ENCODE measurements at places on chromosomes 16 and 17.

GRCh38 chr16:57471852-57472664, 9.6 kb downstream of the POLR2C start:
- DNase-seq: no peak

DNA sequence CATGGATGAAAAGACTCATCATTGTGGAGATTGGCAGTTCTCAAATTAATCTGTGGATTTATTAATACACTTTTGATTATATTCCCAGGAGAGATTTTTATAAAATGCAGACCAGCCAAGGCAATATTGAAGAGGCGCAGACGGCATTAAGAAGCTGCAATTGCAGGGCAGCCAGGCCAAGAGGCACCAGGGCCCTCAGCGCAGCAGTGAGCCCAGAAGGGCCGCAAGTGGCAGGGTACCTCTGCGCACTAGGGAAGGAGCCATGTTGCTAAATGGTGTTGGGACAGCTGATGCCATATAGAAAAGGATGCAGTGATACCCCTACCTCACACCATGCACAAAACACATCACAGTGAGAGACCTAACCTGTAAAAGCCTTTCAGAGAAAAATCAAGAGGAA, 36.6 kb upstream of the CHMP6 start:
- DNase-seq: no peak

DNA sequence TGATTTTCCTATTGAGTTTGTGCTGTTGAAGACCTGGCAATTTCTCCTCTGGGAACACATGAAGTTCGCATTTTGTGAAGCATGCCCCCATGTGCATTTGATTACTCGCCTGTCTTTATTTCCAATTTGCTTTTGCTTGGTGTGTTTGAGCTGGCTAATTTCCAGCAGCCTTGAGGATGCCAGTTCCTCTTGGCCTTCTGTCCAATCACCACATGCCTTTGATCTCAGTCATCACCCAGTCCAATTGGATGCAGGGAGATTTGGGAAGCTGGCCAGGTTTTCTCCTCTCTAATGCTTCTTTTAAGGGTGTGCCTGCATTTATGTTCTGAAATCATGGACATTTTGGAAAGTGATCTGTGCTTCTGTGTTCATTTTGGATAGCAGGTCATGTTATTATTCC, 3.8 kb upstream of the TMEM100 start:
- peak; percentile 78 for DNase-seq

- no peak for DNase-seq
Observed at GRCh38 chr17:61444831-61445230, 7.4 kb upstream of the TBX4 start.

DNA sequence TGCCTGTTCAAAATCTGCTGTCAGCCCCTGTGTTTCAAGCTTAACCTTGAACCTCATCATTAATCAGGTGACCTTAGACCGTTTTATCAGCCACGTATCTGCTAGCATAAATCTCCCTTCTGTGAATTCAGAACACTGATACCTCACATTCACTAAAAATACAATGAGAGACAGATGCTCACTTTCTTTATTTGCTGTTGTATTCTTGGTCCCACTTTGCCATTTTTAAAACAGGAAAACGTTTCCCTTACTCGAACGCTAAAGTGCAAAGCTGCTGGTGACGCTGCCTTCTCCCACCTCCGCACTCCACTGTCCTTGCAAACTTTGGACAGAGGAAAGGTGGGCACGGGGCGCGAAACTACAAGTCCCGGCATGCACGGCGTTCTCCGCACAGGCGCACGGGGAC, 220 bp upstream of the ARHGAP44 start:
- no peak for DNase-seq

GRCh38 chr16:30377050-30377811, 2.6 kb downstream of the MYL11 start:
- DNase-seq: no peak

GRCh38 chr17:58969156-58969555, 137.5 kb downstream of the TRIM37 start:
- no peak for DNase-seq

- DNase-seq: no peak
Observed at GRCh38 chr16:6698548-6698947, 634.1 kb upstream of the RBFOX1 start.

All from tibial artery (tissue), 4 donors.